ENCODE measurements at places on chromosomes 7 and 10.

- no peak for DNase-seq
Measured at GRCh38 chr10:5814110-5815107, 1.2 kb upstream of the GDI2 start.

DNA sequence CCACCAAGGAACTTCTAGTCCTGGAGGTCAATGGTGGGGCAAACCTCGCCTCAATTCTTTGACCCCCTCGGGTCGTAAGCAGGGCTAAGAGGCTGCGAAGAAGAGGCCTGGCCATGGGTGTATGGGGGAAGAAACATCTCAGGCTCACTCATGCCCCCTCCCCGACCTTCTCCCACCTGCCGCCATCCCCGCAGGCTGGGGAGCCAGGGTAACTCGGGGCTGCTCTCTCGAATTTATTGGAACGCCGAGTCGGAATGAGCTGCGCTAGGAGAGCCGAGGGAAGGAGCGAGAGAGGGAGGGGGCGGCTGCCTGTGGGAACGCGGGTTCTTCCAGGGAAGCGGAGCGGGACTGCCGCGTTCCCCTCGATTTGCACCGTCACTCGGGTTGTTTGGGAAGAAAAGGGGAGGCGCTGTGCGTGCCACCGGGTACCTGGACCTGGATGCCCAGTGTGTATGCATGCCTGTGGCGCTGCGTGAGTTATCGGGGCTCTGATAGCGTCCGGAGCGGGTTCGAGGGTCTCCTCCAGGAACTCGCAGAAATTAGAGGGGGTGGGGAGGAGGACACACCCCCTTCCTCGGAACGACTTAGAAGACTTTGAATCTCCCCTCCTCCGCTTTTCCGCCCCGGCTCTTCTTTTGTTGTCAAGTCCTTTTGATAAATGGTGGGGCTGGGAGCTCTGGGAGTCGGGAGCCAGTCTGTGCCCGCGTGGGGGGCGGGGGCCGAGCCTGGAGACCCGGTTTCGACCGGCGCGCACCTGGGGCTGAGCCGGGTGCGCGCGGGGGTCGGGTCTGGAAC is 1.8 kb upstream of the ZNF503 start:
- DNase-seq = no peak

DNA sequence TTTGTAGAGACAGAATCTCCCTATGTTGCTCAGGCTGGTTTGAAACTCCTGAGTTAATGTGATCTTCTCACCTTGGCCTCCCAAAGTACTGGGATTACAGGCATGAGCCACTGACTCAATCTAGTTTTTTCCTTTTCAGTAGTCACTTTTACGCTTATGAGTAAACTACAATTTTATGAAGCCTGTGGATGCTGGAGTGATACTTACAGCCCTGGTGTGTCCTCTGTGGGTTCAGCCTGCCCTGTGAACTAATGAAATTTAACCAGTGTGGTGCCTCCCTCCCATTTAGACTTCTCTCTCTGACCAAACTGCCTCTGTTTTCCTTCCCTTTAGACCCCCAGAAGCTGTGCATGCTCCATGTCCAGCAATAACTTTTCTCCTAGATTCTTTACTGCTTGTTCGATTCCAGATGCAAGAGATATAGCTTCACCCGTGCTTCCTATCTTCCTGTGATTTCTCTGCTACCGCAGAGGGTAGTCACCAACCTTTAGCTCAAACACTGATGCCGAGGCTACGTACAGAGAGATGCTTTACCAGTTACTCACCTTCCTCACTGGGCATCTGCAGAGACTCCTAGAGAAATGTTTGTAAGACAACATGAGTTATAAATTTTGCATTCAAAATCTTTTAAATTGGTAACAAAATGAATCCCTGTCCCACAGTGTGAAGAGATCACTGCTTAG is 90.8 kb downstream of the KIAA1217 start:
- DNase-seq = no peak

- peak; percentile 89 for DNase-seq
Measured at GRCh38 chr10:75469006-75469616, 37.7 kb downstream of the LRMDA start.

GRCh38 chr10:107422681-107423080 is 258.2 kb upstream of the SORCS1 start:
- no peak for DNase-seq

DNA sequence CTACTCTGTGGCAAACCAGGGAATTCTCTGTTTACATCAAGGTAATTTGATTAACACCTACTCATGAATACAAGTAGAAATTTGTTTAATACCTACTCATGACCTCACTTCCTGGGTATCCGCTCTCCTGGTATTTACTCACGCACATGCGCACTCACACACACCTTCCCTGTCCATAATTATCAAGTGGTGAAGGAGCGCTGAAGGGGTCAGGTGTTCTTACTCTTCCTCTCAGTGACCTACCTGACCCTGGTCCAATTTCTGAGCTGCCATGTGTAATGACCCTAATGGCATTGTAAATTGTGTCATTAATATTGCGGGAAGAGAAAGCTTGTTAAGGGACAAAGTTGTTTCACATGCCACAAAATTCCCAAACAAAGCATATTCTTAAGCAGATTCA is 41.3 kb upstream of the TRIL start:
- no peak for DNase-seq

GRCh38 chr10:132642732-132643008 is 105.1 kb downstream of the INPP5A start:
- no peak for DNase-seq

GRCh38 chr10:81108516-81109199 is 571.0 kb downstream of the SH2D4B start:
- DNase-seq = no peak

DNA sequence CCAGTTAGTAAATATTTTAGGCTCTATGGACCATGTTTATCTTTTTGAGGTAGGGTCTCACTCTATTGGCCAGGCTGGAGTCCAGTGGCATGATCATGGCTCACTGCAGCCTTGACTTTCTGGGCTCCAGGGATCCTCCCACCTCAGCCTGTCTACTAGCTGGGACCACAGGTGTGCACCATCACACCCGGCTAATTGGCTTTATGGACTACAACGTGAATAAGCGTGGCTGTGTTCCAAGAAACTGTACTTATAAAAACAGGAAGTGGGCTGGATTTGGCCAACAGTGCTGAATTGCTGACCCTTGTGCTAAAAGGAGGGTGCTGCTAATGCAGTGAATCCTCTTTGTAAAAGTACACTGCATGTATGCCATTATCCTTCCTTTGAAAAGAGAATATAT is 111.7 kb upstream of the CDK13 start:
- DNase-seq = no peak

- peak; percentile 38 for DNase-seq
Measured at GRCh38 chr7:65251851-65252620, 121.6 kb upstream of the ZNF92 start.

DNA sequence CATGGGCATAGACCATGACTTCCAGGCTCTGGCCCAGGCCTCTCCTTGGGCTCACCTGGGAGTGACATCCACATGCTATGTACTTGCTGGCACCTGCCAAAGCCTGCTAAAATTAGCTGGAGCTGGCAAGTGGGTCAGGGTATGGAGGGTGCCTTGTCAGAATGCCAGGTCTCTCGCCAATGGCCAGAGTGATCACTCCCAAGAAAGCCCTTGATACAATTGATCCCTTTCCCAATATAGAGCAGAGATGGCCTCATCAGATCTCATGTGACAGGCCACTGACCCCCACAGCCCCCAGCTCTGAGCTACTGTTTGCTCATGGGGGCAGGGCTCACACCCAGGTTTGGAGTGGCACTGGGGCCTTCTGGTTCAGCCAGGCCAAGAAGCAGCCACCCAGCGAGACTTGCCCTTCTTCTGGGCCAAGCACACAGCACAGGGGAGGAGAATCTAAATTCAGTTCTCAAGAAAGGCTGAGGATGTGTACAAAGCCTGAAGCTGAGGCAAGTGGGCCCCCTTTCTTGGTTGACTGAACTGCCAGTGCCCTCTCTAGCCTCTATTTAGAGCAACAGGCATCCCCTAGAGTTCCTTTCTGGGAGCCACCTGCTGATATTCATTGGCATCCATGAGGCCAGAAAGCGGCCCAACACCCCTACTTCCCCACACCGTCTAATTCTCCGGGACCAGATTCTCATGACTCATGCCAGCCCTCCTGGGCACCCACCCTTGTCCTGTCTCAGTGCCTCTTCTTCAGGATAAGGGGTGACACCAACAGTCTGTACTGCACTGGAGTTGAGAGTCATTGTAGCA is 18.9 kb upstream of the MYL7 start:
- no peak for DNase-seq

- DNase-seq = no peak
Measured at GRCh38 chr10:855079-855478, 76.4 kb downstream of the LARP4B start.

GRCh38 chr7:16923019-16923418 is 41.2 kb upstream of the AGR3 start:
- DNase-seq = no peak

DNA sequence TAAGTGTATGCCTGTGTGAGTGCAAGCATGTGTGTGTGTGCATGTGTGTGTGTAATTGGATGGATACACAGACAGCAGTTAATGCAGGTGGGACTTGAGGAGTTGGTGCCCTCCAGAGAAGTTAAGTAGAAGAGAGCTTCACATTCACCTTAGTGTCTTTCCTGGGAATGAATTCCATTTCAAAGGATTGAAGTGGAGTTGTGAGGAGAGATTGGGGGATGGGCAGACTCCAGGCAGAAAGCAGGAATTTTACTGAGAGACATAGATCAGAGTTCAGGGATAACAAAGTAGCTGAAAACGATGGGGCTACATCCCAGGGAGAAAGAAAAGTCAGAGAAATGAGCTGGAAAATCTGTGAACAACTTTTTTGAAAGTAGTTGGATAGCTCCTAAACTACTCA is 464.4 kb downstream of the TCERG1L start:
- DNase-seq = no peak
